ENCODE measurements at places on chromosomes 2 and 18. TPM values are rescaled to one million over a fixed set of nuclear protein-coding genes. Genes with fewer than 3 reads are reported as not detected.

The MYL12B gene
- total RNA-seq: 193 TPM

The SLC35F5 gene
- 56.7 TPM for total RNA-seq

DNA sequence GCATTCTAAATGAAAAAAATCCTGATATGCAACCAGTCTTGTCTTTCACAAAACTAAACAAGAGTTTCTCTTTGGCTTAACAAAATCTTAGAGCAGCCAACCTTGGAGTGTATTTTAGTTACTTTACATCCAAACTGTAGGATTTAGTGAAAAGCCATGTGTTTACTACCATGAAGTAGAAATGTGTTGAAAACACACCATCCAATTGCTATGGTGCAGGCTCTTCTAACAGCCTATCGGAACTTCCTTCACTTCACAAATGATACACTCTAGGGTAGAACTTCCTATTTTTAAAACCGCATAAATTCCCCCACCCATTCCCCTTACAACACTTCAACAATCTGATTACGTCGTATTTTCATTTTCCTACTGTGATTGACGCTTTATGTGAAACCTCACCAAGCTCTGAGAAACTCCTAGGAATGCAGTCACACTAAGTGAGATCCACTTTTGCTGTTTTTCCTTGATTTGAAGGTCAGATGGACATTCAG is 74.4 kb upstream of the MAP4K4 start:
- H3K36me3 ChIP-seq: no peaks in the 10 kb centered on the region
- peaks cover 6% of the 10 kb centered on the region for H3K27me3 ChIP-seq
- H3K4me1 ChIP-seq: peaks cover 8% of the 10 kb centered on the region
- no peak overlapping the region for H3K4me3 ChIP-seq
- no peak for DNase-seq

DNA sequence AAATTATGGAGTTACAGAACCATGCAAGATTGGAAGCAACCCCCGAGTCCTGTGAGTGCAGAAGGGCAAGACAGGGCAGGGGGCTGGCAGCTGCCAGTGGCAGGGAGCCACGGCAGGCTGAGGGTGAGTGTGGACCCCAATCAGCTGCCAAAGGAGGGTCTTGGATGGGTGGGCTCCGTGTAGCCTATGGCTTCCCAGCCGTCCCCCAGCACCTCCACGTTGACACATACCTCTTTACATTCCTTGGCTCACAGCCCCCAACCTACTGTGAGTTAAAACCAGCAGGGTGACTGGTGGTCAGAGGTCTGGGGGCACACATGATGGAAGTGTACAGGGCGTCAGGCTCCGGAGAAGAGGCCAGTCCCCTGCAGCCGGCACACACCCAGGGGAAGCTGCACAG is 60.9 kb upstream of the SALL3 start:
- DNase-seq: no peak
- H3K27ac ChIP-seq: no peak overlapping the region
- no peaks in the 10 kb centered on the region for H3K36me3 ChIP-seq

GRCh38 chr2:15767679-15768078 is 172.7 kb upstream of the MYCN start:
- H3K27me3 ChIP-seq: peaks cover 74% of the 10 kb centered on the region
- no peak for DNase-seq
- H3K4me3 ChIP-seq: no peak overlapping the region
- H3K4me1 ChIP-seq: peaks cover 34% of the 10 kb centered on the region
